ENCODE measurements at places on chromosomes 6 and 20.

GRCh38 chr20:10282979-10283456 lies 64.4 kb downstream of the SNAP25 start:
- no peak for DNase-seq

- no peak for DNase-seq
Measured at GRCh38 chr6:109795994-109796555, 105.0 kb downstream of the FIG4 start.

GRCh38 chr20:6295127-6295866 lies 172.5 kb upstream of the FERMT1 start:
- DNase-seq, result no peak

DNA sequence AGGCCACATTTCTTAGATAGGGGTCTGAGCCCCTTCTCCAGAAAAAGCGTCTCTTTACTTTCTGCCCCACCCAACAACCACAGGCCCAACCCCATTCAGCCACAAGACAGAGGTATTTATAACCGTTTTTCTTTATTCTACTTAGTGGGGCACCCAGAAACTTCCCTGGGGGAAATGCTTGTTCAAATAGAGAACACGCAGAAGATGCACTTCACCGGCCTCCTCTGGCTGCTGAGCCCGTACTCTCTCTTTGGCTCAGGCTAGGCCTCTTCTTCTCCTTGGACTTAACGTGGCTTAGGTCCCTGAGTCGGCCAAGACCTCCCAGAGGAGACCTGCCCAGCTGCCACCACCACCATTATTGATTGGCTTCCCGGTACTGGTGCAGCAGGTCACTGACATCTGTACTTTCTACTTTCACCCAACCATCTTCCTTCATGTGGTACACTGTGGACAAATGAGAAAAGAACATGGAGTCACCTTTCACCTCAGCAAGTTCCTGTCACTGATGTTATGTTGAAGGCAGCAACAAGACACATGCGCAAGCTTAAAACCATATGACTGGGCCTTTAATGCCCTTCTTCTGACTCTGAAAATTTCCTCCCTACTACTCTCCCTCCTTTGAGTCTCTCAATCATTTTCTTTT lies 2.2 kb upstream of the TAP2 start:
- no peak for DNase-seq

- DNase-seq, result no peak
Measured at GRCh38 chr20:63703471-63703975, 4.3 kb downstream of the ARFRP1 start.

- peak; percentile 91 for DNase-seq
Measured at GRCh38 chr6:26205161-26205624, 118.0 kb downstream of the HFE start.

- no peak for DNase-seq
Measured at GRCh38 chr6:169780571-169781091, 29.2 kb downstream of the ERMARD start.

DNA sequence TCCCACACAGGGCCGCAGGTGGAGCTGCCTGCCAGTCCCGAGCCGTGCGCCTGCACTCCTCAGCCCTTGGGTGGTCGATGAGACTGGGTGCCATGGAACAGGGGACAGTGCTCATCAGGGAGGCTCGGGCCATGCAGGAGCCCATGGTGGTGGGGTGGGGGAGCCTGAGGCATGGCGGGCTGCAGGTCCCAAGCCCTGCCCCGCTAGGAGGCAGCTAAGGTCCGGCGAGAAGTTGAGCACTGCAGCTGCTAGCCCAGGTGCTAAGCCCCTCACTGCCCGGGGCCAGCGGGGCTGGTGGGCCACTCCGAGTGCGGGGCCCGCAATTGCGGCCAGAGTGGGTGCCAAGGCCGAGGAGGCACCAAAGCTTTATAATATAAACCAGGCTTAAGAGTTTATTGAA lies 479.7 kb downstream of the MMUT start:
- no peak for DNase-seq

- no peak for DNase-seq
Measured at GRCh38 chr6:161644521-161644920, 370.7 kb upstream of the AGPAT4 start.

- no peak for DNase-seq
Measured at GRCh38 chr6:129494586-129494985, 215.4 kb downstream of the ARHGAP18 start.

- DNase-seq, result no peak
Measured at GRCh38 chr20:59661153-59661552, 56.8 kb downstream of the PHACTR3 start.

DNA sequence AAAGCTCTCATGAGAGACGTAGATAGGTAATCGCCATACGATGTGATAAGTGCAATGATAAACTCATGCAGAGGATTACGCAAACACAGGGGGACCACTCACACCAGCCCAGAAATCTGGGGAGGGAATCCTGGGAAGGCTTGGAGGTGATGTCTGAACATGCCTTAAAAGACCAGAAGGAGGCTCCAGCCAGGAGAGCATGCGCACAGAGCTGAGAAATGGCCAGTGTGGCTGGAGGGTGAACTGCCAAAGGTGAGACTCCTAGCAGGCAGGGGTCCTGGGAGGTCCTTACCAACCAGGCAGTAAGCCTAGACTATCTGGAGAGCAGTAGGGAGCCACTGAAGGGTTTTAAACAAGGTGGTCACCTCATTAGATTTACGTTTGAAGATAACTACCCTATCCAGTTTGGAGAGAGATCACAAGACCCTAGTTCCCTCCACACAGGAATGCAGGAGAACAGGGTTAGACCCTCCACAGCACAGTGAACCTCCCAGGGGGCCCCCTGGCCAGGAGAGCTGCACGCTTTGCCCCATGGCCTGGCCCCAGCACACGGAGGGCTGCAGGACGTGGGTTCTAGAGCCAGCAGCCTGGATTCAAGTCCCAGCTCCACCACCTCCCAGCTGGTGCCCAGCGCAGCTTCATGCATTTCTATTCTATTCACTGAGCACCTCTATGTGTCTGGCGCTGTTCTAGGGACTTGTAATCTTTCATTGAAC lies 13.1 kb downstream of the MDFI start:
- no peak for DNase-seq

- peak; percentile 43 for DNase-seq
Measured at GRCh38 chr6:68958327-68958726, 323.2 kb downstream of the ADGRB3 start.

DNA sequence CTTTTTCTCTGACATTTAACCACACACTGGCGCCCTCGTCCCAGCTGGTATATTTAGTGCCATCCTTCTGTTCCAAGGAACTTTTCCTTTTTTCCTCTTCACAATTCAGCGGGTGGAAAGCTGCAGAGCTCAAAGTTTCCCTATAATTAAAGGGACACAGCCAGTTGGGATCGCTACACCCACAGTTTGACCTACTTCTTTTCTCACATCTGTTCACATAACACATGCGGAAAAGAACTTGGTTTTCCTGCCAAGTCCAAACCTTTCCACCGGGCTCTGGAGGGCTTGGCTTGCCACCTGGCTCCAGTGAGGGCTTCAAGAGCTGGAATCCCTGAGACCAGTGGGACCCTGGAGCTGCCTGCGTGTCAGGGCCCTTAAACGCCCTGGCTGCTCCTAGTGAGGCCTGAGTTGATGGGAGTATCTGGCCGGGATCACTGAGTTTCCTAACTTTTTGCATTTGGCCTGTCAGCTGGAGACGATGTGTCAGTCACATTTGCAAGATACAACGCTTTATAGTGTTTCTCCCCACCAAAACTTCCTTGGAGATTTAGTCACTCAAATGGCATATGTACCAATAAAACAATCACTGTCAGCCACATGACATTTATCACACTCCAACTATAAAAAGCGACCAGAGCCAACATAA lies 176.0 kb downstream of the SASH1 start:
- DNase-seq, result no peak

- no peak for DNase-seq
Measured at GRCh38 chr6:124546601-124547000, 415.6 kb upstream of the RNF217 start.

DNA sequence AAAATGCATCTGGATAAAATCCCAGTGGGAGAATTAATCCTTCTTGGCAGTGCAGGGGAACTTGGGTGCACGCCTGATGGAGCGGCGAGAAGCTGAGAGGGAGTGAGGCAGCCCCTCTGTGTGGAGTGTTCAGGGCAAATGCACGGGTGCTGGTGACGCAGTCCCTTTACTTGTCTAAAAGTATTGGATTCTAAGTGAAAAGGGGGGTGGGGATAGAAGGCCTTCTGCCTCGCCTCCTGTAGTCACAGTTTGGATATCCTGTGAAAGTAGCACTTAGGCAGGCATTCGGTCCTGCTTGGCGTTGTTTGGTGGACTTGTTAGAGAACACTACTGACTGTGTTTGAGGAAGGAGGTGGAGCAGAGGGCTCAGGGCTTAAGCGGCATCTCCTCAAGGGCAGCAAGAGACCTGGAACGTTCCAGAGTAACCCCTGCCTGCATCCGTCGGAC lies 39.3 kb downstream of the PHACTR3 start:
- DNase-seq, result no peak

Measured in NCI-H1105 treated with DMSO at 0.1 percent for 48 hours (cell line).